Stimulated activated CD4-positive, alpha-beta T cell treated with anti-CD3 and anti-CD28 coated beads, Interleukin-1b, Interleukin-23, amount 100 ng/mL, for 4 hours (primary cell): ENCODE measurements at places on chromosomes 2 and 18.

DNA sequence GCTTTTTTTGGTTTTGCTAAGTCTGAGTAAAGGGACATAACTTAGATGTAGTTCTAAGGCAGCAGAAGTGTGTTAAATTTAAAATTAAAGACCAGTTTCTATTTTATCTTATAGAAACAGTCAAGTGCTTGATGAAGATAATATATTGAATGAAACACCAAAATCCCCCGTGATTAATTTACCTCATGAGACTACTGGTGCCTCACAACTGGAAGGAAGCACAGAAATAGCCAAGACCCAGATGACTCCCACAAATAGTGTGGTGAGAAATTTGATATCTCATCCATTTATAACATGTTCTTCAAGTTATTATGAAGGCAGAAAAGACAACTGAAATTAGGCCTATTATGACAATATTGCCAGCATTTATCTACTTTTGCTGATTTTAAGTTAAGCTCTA, 45.6 kb downstream of the APLF start:
- no peak for DNase-seq

- no peak for DNase-seq
These were observed 102.7 kb downstream of the SLC25A12 start for GRCh38 chr2:171791361-171791760.

DNA sequence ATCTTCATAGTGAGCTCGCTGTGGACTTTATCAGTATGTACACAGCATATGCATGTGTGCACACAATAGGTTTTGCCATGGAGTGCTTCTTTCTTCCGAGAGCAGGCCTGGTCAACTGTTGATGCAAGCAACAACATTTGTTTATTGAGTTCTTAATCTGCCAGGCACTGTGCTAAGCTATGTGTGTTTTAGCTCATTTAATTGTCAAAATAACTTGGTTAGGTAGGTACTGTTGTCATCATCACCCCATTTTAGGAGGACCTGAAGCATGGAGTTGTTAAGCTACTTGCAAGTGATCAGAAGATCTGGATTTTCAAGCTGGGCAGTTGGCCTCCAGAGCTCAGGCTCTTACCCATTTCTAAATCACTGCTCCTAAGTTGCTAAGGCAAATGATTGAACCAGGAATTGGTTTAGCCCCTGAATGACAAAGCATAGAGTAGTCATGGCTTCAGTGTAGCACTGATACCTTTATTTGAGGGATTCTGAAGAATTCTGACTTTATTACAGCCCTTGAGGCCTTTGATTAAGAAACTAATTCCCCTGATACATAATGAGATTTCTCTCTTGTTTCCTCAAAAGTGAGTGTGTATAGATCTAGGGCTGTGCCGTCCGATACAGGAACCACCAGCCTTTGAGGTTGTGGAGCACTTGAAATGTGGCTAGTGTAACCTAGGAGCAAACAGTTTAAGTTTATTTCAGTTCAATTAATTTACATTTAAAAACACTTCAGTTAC, 132.9 kb downstream of the FMNL2 start:
- no peak for DNase-seq

DNA sequence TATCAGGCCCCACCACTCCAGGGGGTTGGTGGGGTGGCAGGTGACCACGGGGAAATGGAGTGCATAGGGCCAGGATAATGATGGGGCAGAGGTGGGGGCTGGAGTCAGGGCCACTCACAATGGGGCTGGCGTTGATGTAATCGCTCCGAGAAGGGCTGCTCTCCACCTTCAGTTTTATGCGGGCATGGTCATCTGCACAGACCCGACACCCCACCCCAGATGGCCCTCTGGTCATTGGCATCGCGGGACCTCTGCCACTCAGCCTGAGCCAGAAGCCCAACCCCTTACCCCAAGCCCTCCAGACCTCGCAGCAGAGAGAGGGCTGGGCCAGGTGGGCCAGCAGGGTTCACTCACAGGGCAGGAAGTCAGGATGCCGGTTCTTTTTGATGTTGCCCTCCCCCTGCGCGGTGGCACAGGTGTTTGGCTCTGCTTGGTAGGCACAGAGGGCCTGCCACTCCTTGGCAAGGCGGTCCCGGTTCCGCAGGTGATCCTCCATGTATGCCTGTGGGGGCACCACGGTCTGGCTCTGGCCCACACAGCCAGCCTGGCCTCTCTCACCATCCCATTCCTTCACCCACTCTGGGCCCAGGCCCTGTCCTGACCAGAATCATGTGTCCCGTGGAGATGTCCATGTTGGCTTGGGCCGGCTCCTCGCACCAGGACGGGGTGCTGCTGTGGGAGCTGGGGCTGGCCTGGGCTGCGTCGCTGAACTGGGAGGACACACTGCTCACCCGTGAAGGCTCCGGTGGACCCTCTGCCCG, 12.4 kb downstream of the PTPRN start:
- DNase-seq = no peak

DNA sequence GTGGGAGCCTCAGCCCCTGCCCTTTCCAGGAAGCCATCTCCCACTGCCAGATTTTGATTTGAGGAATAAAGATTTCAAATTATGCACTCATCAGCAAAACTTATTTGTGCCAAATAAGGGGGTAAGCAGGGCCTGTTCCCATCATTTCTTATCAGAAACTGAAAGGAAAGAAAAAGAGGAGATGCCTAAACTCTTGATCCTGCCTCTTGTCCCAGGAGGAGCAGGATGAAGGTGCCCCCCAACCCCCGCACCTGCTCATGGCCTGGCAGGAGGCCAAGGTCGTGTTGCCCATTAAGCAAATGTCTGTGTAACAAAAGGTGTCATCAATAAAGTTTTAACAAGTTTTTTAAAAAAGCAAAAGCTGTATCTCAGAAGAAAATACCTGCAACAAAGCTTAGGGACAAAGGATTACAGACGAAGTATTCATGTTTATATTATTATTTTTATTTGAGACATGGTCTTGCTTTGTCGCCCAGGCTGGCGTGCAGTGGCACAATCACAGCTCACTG, 80.0 kb downstream of the INPP5D start:
- DNase-seq = no peak

DNA sequence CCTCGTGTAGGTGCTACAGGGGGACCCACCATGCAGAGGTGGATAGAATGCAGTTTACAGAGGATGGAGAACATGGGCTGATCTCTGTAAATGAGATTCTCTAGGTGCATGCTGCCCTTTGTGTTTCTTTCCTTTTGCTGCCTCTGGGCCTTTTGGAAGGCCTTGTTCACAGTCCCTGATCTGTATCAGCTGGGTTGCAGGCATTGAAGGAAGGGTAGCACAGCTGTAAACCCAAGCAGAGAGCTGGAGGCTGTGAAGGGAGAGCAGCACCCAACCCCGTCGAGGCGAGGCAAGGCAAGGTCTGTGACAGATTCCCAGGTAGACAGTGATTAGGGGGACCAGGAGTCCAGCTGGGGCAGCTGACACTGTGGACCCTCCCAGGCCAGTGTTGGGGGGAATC, 56.1 kb upstream of the SOS1 start:
- no peak for DNase-seq

DNA sequence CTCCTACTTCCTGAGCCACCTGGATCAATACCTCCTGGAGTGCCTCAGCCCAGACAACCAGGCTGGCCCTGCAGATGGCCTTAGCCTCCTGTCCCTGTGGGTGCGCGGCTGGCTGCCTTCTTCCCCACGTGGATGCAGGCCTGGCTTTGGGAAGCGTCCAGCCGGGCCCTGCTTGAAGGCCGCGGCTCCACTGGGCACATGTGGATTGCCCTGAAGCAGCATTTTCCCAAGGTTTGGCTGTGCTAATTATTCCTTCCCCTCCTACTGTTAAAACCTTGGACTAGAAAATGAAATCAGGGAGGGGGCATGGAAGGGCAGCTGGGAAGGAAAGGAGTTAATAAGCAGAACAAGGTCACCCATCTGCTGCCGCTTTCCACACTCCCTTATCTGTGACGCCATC, 143.0 kb upstream of the GATA6 start:
- DNase-seq = no peak

- DNase-seq = no peak
These were observed 247.0 kb downstream of the KCNH7 start for GRCh38 chr2:162591403-162592083.

- no peak for DNase-seq
These were observed 278.7 kb downstream of the NRXN1 start for GRCh38 chr2:50753234-50753633.

GRCh38 chr2:23209059-23209458, 175.9 kb upstream of the KLHL29 start:
- no peak for DNase-seq

DNA sequence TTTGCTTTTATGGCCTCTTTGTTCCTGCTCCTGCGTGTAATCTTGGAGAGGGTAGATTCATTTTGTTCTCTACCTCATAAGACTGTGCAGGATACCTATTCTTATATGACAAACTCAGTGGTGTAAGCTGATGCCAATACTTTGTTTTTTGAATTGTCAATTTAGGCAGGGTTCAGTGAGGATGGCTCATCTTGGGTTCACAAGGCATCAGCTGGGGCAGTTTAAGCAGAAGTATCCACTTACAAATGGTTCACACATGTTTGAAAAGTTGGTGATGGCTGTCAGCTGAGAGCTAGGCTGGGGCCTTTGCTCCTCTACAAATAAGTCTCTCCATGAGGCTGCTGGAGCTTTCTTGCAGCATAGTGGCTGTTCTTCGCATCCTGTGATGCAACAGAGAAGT, 920.6 kb upstream of the PIK3C3 start:
- DNase-seq = no peak

DNA sequence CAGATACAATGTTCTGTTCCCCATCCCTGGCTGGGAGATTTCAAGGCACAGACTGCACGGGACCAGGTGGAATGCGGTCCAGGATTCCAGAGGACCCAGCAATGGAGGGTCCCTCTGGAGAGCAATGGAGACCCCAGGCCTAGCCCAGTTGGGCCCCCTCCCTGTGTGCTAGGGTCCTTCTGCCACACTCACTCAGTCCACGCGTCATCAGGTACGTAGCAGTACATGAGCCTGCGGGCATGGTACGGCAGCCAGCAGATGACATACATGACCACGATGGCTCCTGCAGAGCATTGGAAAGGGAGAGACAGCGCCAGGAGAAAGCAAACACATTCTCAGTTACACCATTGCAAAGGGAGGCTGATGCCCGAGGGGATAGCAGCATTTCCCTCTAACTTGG, 10.1 kb downstream of the NTSR2 start:
- no peak for DNase-seq

- no peak for DNase-seq
These were observed 156.6 kb upstream of the ACVR2A start for GRCh38 chr2:147688242-147688641.

- no peak for DNase-seq
These were observed 25.8 kb upstream of the NAPG start for GRCh38 chr18:10500038-10500437.

DNA sequence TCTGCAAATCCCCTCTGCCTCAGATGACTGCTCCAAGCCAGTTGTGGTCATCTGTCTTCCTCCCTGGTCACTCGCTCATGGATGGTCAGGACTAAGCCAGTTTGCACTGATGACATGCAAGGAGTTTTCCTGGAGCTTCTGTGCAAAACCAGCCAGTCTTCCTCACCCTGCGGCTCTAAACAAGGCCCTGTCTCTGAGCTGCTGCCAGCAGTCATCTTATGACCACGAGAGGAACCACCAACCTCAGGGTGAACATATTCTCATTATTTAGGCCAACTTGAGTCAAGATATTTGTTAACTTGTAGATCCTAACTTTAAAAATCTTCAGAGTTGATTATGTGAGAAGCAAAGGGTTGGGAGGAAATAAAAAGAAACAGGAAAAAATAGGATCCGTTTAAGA, 119.9 kb upstream of the CAB39 start:
- DNase-seq = no peak

GRCh38 chr2:205590759-205591158, 91.5 kb upstream of the NRP2 start:
- no peak for DNase-seq

GRCh38 chr2:125559186-125559585, 1096.8 kb upstream of the GYPC start:
- no peak for DNase-seq

DNA sequence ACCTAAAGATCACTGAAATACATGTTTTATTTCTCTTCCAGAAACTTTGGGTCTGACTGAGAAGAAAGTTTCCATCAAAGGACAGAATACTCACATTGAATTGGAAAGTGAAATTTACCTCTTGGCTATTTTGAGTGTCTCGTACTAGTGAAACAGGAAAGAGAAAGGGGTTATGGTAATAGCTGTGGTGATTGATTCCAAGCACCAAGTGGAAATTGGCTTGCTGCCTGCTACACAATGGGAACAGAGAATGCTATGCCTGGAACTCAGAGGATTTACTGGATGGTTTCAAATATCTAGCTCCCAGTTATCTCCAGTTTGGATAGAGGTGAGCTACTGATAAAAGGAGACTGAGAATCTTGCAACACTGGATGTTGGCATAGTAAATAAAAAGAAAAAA, 492.8 kb upstream of the FSIP2 start:
- no peak for DNase-seq

GRCh38 chr2:221129657-221130056, 442.4 kb downstream of the EPHA4 start:
- DNase-seq = no peak

GRCh38 chr2:43370146-43370545, 143.7 kb upstream of the ZFP36L2 start:
- DNase-seq = no peak
